ENCODE measurements at places on chromosomes 11 and 22. TPM values are rescaled to one million over a fixed set of nuclear protein-coding genes. Genes with fewer than 3 reads are reported as not detected.

OR4D10 gene
- not detected for total RNA-seq

SGSM1 gene
- total RNA-seq = 1.6 TPM

KRTAP5-7 gene
- not detected for total RNA-seq

CTSW gene
- not detected for total RNA-seq

OR52J3 gene
- not detected for total RNA-seq

TRIM51 gene
- not detected for total RNA-seq

PLEKHA7 gene
- total RNA-seq = 11.6 TPM

OR51B5 gene
- total RNA-seq = not detected

LRRC56 gene
- 9.8 TPM for total RNA-seq

FOLR2 gene
- not detected for total RNA-seq

RASD2 gene
- 26.7 TPM for total RNA-seq

KCTD14 gene
- 19.3 TPM for total RNA-seq

PTGDR2 gene
- not detected for total RNA-seq

ROM1 gene
- total RNA-seq = 2.7 TPM

FAM227A gene
- 2.4 TPM for total RNA-seq

LIF gene
- 34.4 TPM for total RNA-seq

AASDHPPT gene
- 63.4 TPM for total RNA-seq

CLCF1 gene
- total RNA-seq = 9.3 TPM

OR52I1 gene
- not detected for total RNA-seq

SHANK3 gene
- total RNA-seq = 7.6 TPM

PATE2 gene
- 0.18 TPM for total RNA-seq

MRPL17 gene
- total RNA-seq = 115 TPM

ALDH3B1 gene
- 18.3 TPM for total RNA-seq

OR5A1 gene
- total RNA-seq = not detected

APOA4 gene
- total RNA-seq = not detected

ZBED4 gene
- 17.3 TPM for total RNA-seq

SPON1 gene
- total RNA-seq = 0.10 TPM

GPHA2 gene
- total RNA-seq = not detected

SPI1 gene
- 0.31 TPM for total RNA-seq

TSSK2 gene
- not detected for total RNA-seq

HTR3B gene
- total RNA-seq = not detected

HEPN1 gene
- total RNA-seq = not detected

PKDREJ gene
- total RNA-seq = not detected

TIMP3 gene
- 0.67 TPM for total RNA-seq

SLC16A8 gene
- total RNA-seq = not detected

HBG2 gene
- total RNA-seq = 6.5 TPM

BEST1 gene
- total RNA-seq = 0.13 TPM

TYR gene
- not detected for total RNA-seq

TRIM64C gene
- total RNA-seq = not detected

CAT gene
- 65.9 TPM for total RNA-seq

MAPK12 gene
- total RNA-seq = 74.6 TPM

ADM2 gene
- 3.9 TPM for total RNA-seq

OR8B12 gene
- total RNA-seq = not detected

HYLS1 gene
- total RNA-seq = 32.2 TPM

TMEM258 gene
- total RNA-seq = 139 TPM

TUBA8 gene
- 1.3 TPM for total RNA-seq

TRMT112 gene
- 341 TPM for total RNA-seq

MYOD1 gene
- not detected for total RNA-seq

MAPK8IP1 gene
- total RNA-seq = 12.7 TPM

CEND1 gene
- total RNA-seq = 15.9 TPM

PRR33 gene
- total RNA-seq = not detected

BAIAP2L2 gene
- 0.18 TPM for total RNA-seq

KRTAP5-8 gene
- total RNA-seq = not detected

EFCAB6 gene
- 0.21 TPM for total RNA-seq

DBX1 gene
- not detected for total RNA-seq

SCT gene
- not detected for total RNA-seq

KRTAP5-9 gene
- not detected for total RNA-seq

TBRG1 gene
- 35.0 TPM for total RNA-seq
